Fibroblast of skin of right biceps (primary cell): ENCODE measurements at places on chromosomes 13 and 19.

GRCh38 chr13:50758796-50759195 is 84.7 kb downstream of the DLEU7 start:
- peak; percentile 81 for DNase-seq

DNA sequence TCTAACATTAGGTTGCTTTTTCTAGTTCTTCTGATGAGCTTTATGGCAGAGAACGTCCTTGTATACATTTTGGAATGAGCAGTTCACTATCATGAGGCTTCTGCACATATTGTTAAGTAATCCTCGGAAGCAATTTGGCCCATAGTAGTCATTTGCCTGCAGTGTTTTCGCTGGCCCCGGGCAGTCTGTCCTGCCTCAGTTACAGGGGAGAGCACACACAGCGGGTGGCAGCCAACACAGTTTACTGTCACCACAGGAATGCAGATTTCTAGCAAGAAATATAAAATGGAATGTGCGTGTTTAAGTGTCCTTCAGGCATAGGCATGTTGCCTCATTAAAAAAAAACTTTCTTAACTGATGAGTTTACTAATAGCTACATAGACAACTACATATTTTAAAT is 71.5 kb upstream of the GJB6 start:
- DNase-seq: peak; percentile 78

DNA sequence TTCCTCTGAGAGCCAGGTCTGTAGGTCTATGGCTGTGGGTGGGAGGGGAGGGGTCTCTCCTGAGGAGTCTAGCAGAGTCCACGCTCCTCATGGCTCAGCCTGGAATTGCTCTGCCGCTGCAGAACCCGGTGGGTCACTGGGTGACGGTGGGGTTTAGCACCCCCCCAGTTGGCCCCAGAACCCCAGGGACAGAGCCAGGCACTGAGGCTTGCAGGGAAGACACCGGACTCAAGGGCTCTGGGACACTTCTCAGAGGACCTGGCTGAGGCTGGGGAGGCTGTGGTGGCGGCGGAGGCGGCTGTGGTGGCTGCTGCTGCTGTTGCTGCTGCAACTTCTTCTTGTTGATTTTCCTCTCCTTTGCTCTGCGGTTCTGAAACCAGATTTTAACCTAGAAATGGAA is 6.1 kb downstream of the CDX2 start:
- DNase-seq: no peak

- no peak for DNase-seq
Observed at GRCh38 chr19:815775-816499, 5.8 kb downstream of the PLPPR3 start.

DNA sequence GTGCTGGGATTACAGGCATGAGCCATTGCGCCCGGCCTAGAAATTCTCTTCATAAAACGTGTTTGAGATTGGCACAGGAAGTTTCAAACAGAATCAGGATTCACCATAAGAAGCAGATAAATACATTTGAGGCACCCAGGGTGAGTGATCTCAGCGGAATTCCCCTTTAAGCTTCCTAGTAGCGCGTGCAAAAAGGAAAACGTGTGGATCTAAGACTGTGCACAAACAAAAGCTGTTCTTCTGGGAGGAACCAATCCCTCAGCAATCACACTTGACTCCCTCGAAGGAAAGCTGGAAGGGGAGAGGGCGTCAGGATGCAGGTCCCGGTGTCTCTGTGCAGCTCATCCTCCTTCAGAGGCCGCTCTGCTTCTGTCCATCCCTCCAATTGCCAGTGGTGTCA is 15.5 kb downstream of the MCF2L start:
- no peak for DNase-seq

DNA sequence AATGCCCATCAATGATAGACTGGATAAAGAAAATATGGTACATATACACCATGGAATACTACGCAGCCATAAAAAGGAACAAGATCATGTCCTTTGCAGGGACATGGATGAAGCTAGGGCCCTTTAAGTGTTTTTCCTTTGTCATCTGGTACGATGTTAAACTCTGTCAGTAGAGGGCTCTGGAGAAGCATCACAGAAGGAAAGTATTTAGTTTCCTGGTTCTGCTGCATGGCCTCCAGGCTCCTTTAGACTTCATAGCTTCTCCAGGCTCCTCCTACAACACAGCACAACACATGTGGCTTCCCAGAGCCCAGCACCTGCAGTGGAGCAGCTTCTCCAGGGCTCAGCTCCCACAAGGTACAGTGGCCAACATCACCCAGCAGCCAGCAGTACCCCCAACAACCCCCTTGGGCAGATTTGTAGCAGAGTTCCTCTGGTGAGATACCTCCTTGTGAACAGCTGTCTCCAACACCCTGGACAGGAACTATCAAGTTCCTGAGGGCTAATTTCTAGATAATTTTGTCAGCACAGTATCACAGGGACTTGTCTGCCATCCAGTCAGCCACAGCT is 63.4 kb downstream of the KCTD12 start:
- DNase-seq: peak; percentile 53

- no peak for DNase-seq
Observed at GRCh38 chr13:110416131-110417025, 109.3 kb downstream of the COL4A2 start.

DNA sequence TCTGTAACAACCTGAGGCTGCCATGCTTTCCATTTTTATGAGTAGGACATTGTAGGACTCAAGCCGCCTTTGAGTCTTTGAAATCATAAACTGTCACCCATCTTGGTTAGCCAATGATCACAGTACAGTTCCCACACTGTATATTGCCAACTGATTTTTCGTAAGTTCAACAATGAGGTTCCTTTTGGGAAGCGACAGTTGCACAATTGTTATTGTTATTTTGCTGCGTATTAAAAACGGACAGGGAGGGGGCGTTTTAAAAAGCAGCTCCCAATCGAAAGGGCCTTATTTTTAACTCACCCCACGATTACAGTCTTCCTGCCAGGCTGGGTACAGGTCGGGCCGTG is 601 bp downstream of the SLC46A3 start:
- no peak for DNase-seq

DNA sequence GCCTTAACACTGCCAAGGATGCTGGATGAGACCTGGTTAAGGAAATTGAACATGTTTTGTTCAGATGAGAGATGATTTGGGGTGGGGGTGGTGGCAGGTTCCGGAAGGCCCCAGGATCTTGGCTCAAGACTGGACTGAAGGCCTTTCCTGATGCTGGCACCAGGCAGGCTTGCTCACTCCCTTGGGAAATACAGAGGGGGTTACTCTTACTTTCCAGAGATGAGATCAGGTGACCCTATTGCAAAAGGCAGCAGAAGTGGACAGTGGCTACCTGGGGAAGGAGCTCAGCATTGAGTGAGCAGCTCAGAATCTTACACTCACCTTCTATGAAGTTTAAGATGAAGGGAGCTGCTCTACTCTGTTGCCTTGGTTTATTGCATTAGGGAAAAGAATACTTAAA is 10.8 kb downstream of the GATAD2A start:
- DNase-seq: no peak

DNA sequence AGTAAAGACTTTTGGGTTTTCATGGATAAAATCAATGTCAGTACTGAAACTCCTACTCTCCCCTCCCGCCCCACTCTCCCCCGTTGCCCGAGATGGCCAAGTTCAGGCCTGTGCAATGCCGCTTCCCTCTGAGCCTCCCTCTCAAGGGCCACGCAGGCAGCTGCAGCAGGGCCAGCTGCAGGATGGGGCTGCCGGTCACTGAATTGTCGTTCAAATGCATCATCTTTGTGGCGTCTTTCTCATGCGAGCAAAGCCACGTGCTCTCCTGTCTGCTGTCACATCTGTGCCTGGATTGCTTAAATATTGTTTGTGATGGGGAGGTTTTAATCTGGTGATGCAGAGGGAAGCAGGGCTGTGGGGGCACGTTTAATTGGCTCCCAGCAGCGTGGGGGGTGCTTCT is 26.6 kb downstream of the SHISA2 start:
- DNase-seq: no peak

DNA sequence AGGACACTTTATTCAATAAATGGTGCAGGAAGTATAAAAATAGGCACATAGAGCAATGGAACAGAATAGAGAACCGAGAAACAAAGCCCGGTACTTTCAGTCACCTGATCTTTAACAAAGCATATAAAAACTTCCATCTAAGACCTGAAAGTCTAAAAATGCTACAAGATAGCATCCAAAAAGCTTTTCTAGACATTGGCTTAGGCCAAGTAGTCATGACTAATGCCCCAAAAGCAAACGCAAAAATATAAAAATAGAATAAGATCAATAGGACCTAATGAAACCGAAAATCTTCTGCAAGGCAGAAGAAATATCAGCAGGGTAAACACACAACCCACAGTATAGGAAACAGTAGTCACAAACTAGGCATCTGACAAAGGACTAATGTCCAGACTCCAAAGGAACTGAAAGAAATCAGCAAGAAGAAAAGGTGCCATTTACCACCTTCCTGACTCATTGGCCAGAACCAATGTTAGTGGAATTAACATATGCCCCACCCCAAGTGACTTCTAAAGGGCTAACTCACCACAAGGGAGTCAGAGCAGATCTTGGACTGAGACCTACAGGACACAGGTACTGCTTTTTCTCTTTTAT is 40.8 kb upstream of the CEACAM21 start:
- no peak for DNase-seq

DNA sequence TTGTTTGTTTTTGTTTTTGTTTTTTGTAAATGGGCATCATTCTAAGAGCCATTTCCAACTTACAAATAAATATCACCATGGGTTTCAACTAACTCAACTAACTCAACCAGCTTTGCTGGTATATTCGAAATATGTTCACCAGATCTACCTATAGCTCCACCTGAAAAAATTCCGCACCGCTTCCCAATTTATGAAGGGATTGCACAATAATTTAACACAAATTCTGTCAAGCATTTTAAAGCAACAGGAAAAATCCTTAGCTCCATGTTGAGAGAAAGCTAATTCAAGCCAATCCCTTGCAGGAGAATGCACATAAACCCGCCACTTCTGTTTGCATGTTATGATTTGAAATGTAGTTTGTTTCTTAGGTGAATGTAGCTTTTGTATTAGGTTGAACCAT is 417.8 kb downstream of the EFNB2 start:
- DNase-seq: no peak

GRCh38 chr13:40508767-40509342 is 157.6 kb downstream of the FOXO1 start:
- no peak for DNase-seq

DNA sequence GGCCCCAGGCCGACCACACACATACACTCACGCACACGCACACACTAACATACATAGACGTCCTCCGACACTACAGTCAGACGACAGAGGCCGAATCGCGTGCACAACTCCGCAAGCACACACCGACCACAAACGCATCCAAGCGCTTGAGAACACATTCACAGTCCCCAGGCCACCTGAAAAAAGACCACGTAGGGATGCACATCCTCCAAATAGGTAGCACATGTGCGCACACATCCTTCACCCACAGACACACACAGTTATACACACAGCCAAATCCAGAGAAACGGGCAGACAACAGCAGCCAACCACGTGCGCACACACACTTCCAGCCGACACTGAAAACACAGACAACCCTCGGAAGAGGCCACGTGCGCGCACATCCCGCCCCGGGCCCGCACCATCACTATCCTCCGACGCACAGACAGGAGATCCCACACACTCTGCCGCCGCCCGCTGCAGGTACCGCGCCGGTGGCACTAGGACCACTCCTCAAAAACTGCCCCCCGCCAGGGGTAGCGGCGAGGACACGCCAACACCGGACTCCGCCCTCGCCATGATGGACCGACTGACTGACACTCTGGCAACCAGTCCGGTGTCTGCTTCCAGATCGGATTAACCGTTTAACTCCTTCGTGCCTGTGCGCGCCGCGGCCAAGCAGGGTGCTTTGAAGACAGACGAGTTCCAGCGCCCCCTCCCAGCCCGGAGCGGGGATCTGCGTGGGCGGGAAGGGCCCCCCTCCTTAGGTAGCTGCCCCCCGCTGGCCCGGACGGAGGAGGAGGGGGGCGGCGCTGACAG is 493 bp upstream of the PDE4A start:
- DNase-seq: peak; percentile 80
